GM13977 (cell line): ENCODE measurements at places on chromosomes 11 and 22.

DNA sequence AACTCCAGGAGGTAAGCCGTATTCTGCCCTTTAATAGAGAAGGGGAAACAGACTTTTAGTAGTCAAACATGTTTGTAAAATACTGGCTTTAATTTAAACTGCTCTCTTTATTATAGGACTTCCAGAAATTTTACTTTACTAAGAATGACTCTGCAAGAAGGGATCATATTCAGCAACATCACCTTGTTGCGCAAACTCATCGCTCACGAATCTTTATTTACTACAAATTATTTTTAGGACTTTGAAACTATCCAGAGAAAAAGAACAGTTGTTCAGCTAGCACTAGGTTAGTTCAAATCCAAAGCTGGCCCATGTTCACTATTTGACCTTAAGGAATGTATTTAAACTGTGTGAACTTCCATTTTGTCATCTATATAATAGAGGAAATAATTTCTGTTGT, 498.3 kb upstream of the TENM4 start:
- DNase-seq: no peak

DNA sequence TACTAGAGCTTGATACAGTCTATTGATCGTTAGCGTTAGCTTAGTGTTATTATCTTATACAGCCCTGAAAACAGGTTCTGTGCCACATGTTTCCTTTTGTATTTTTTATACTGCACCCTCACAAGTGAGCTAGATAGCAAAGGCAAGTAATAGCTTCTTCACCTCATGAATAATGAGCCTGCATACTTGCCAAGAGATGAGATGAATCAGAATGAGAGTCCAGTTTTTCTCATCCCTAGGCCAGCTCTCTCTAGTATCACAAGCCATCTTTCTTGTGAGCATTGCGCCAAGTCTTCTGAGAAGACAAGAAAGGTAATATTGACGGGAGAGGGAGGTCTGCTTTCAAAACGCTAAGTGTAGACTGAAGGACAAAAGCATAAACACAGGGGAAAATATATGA, 8.7 kb upstream of the CARD18 start:
- DNase-seq: no peak

- no peak for DNase-seq
Measured at GRCh38 chr11:9142732-9143131, 51.3 kb upstream of the SCUBE2 start.

- no peak for DNase-seq
Measured at GRCh38 chr11:100863080-100863581, 176.0 kb downstream of the ARHGAP42 start.

DNA sequence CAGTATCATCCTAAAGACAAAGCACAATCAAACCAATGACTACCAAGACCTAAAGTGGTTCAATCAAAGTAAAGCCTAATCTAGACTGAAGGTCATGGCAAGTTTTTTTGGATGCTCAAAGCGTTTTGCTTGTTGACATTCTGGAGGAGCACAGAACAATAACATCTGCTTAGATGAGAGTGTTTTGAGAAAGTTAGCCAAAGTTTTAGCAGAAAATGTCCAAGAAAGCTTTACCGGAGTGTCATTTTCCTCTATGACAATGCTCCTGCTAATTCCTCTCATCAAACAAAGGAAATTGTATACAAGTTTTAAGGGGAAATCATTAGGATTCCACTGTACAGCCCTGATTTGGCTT, 256.9 kb upstream of the FAT3 start:
- DNase-seq: no peak

DNA sequence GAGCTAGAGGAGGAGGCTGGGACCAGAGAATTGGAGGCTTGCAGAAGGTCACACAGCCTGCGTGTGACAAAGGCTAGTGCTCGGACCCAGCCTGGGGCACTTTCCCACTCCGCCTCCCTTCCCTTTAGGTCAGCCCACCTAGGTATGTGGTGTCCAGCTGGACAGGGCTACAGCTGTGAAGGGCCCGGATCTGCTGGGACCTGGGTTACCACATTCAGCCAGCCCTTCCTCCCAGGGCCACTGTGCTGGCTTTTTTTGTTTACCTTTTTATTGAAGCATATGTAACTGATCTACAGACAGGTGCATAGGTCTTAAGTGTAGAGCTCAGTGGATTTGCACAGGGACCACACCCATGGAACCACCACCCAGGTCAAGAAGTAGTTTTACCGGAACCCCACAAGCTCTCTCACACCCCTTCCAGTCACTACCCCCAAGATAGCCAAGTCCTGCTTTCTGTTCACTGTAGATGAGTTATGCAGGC, 8.7 kb downstream of the CAPN5 start:
- no peak for DNase-seq

GRCh38 chr11:12516387-12517105, 139.2 kb downstream of the PARVA start:
- DNase-seq: no peak

GRCh38 chr11:118998388-118998717, 415 bp downstream of the CENATAC start:
- no peak for DNase-seq

GRCh38 chr11:116498161-116498560, 274.6 kb downstream of the BUD13 start:
- DNase-seq: no peak

DNA sequence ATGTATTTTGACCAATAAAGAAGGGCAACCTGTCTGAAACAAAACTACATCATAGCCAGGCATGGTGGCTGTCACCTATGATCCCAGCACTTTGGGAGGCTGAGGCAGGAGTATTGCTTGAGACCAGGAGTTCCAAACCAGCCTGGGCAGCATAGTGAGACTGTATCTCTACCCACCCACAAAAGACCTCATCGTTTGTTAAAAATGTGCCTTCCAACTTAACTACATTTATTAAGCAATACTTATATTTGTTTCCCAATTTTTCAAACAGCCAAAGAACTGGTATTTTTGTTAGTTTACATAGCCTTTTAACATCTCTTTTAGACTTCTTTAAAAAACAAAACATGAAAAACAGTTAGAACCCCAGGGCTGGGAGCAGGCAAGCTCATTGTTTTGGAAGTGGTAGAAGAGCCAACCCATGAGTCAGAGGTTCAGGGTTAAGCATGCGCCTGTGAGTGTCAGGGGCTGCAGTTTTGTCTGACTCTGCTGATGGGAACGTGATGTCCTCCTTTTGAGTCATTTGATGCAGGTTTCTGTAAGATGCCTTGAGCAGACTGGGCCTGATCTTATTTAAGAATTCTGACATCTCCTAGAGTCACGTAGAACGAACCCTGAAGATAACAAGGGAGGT, 53.9 kb upstream of the CRTAM start:
- no peak for DNase-seq

GRCh38 chr11:65574811-65575567, 864 bp upstream of the EHBP1L1 start:
- peak; percentile 70 for DNase-seq

- no peak for DNase-seq
Measured at GRCh38 chr22:25760848-25761595, 19.0 kb downstream of the MYO18B start.

- DNase-seq: no peak
Measured at GRCh38 chr11:106904826-106905225, 113.5 kb downstream of the GUCY1A2 start.

- no peak for DNase-seq
Measured at GRCh38 chr11:71078482-71078881, 173.9 kb downstream of the SHANK2 start.

GRCh38 chr11:12717851-12718291, 43.6 kb downstream of the TEAD1 start:
- peak; percentile 31 for DNase-seq

- no peak for DNase-seq
Measured at GRCh38 chr11:88106666-88107065, 68.6 kb downstream of the RAB38 start.

GRCh38 chr22:33014621-33015020, 43.6 kb downstream of the SYN3 start:
- no peak for DNase-seq

DNA sequence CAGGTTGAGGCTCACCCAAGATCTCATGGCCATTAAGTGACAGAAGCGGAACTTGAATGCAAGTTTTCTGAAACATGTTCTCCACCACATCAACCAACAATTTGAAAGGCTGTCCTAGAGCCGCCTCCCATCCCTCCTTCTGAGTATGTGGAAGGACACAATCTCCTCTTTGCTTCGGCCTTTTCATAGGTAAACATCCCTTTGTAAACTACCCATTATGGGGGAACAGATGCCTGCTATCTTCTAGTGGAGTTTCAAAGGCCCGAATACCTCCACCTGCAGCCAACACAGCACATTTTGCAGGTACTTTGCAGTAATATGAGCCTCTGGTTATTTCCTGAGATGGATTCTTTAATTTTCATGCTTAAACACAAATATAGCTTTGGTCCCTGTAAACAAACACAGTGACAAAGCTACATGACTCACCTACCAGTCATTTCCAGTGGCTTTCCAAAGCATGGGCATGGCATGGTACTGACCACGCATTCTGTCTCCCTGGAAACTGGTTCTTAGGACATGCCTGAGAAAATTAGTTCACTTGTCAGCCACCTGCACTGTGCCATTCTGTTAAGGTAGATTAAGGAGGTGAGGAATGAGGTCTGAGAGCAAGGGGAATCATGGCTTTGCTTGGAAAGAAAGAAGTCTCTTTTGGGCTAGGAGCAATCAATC, 60.2 kb downstream of the EHF start:
- DNase-seq: no peak

DNA sequence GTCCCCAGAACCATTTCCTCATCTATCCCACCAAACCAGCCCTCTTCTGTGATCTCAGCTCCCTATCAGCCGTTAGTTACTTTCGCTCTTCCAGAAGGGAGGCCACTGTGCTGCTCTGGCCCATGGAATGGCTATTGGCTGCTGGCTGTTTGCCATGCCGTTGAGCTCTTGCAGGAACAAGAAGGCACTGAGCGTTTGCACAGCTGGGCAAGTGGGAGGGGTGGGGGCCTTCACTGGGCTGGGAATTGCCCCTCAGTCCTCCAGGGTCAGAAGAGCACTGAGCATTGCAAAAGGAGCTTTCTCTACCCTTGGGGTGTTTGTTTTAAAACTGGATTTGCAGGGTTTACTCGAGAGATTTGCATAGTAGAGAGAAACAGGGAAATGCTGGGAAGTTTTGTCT, 129.0 kb upstream of the PARVA start:
- DNase-seq: no peak

DNA sequence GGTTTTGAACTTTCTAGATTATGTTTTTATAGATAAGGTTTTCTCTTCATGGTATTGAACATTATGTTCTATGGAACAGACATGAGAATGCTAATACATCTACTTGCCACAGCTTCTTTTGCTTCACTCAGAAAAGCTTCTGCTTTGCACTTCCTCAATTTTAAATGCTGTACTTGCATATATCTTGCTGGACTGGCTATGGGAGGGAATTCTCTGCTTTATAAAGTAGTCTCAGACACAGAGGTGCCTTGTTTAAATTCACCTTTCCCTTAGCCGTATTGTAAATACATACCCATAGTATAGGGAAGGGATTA, 173.9 kb downstream of the DDX10 start:
- DNase-seq: no peak

DNA sequence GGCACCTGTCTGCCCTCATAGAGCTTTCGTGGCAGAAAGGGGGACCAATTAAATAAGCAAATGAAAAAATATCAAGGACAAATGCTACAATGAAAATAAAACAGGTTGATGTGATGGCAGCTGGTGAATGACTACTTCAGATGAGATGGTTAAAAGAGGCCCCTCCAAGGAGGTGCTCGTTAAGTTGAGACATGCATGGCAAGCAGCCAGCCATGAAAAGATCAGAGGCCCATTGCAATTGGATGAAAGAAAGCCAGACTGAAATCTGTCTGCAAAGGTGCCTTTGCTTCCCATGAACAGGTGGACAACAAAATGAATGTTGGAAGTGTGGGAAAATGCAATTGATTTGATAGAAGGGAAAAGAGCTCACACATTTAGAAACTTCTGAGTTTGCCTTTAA, 848 bp upstream of the TRPC6 start:
- no peak for DNase-seq

- DNase-seq: no peak
Measured at GRCh38 chr22:21652547-21653545, 10.7 kb downstream of the SDF2L1 start.

DNA sequence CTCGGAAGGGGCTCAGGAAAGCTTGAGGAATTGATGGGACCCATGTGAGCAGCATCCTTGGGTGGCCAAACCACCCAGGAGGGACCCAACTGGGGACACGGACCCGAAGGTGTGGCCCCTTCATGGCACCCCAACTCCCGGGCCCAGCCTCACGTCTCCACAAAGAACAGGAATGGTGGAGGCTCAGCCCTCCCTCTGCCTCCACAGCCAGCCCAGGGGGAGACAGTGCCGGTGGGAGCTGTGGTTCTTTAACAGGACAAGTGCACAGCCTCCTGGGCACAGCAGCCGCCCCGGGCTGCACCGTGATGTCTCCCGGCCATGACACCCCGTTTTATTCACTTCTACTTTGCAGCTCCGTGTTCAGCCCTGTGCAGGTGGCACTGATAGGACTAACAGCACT, 587.2 kb downstream of the BRD1 start:
- DNase-seq: no peak

GRCh38 chr11:46363455-46364005, 16.3 kb downstream of the DGKZ start:
- DNase-seq: no peak

GRCh38 chr11:117595440-117595839, 201.6 kb downstream of the DSCAML1 start:
- no peak for DNase-seq

DNA sequence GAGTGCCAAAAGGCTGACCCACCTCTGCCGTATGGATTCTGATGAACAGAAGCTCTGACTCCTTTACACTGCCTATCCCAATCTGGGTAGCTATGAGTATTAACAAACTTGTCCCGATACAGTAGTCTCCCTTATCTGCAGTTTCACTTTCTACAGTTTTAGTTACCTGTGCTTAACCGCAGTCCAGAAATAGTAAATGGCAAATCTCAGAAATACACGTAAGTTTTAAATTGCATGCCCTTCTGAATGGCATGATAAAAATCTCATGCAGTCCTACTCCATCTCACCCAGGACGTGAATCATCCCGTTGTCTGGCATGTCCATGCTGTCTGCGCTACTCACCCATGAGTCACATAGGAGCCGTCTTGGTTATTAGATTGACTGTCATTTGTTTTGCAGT, 68.8 kb downstream of the SNX19 start:
- no peak for DNase-seq

DNA sequence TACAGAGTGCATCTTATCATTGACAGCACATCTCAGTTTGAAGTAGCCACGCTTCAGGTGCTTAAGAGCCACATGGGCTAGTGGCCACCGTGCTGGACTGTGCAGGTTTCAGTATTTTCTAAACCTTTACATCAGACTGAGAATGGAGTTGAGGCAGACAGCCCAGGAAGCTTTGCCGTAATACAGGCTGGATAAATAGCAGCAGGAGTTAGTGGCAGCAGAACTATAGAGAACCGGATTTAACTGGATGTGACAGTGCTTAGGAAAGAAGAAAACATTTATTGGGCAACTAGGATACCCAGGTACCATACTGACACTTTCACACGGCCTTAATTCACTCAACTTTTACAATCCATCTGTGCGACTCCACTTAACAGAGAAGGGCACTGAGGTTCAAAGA, 145.5 kb downstream of the LARGE1 start:
- DNase-seq: no peak

GRCh38 chr11:57294225-57295131, 30.3 kb downstream of the TNKS1BP1 start:
- no peak for DNase-seq

GRCh38 chr22:46575911-46576555, 38.6 kb upstream of the CELSR1 start:
- DNase-seq: no peak

- no peak for DNase-seq
Measured at GRCh38 chr11:116547571-116547970, 225.2 kb downstream of the BUD13 start.
